ENCODE measurements at places on chromosomes 12 and 14.

DNA sequence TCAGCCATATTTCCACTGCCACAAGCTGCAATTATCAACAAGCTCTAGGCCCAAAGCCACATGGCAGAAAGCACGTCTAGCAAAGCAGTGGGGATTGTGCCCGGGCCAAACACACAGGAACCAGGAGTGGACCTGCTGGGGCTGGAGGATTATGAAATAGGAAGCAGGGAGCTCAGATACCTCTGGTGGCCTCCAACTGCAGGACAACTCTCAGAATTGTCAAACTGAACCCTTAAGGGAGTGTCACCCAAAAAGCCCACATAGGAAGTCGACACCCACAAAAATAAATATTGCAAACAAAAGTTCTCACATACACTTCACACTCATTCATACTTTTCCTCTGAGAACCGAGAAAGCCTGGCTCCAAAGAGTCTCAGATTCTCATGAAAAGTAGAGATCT is 26.1 kb downstream of the KCTD10 start:
- H3K4me1 ChIP-seq, result no peaks in the 10 kb centered on the region
- no peak for DNase-seq
- H3K27me3 ChIP-seq, result no peaks in the 10 kb centered on the region
- H3K27ac ChIP-seq, result no peak overlapping the region
- no peak overlapping the region for H3K4me3 ChIP-seq

DNA sequence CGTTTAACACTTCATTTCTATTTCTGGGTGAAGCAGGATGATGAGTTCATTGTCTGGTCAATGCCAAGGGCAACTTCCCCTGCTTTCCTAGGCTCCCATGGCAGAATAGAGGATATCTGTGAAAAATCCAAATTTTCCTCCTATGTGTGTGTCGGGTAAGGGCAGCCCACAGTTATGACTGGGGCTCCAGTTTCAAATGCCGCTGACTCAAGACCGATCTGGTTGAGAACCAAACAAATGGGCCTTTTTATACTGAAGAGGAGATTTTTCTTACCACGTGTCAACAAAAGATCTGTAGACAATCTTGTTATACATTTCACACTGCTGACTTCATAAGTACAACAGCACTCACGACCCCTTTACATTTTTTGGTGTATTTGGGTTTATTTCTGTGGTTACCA is 120.8 kb downstream of the CHST11 start:
- H3K27ac ChIP-seq, result no peak overlapping the region
- H3K36me3 ChIP-seq, result no peaks in the 10 kb centered on the region
- no peak overlapping the region for H3K4me3 ChIP-seq
- no peak for DNase-seq
- no peaks in the 10 kb centered on the region for H3K4me1 ChIP-seq

DNA sequence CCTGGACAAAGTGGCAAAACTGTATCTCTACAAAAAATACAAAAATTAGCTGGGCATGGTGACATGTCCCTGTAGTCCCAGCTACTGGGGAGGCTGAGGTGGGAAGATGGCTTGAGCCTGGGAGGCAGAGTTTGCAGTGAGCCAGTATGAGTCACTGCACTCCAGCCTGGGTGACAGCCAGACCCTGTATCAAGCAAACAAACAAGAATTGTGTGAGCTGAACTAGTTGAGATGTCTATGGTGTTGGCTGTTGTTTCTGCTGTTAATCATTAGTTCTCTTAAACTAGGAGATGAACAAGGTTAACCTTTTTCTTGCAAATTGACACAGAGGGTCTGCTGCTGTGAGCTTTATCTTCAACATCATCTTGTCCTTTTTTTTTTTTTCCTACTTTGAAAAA is 23.6 kb downstream of the RASSF3 start:
- DNase-seq, result no peak
- H3K4me3 ChIP-seq, result no peak overlapping the region
- no peaks in the 10 kb centered on the region for H3K27me3 ChIP-seq
- no peak overlapping the region for H3K27ac ChIP-seq
- H3K4me1 ChIP-seq, result no peaks in the 10 kb centered on the region

GRCh38 chr14:89493406-89493805 is 76.4 kb upstream of the FOXN3 start:
- H3K36me3 ChIP-seq, result no peaks in the 10 kb centered on the region
- H3K4me1 ChIP-seq, result peaks cover 13% of the 10 kb centered on the region
- no peaks in the 10 kb centered on the region for H3K27me3 ChIP-seq
- H3K27ac ChIP-seq, result no peak overlapping the region
- H3K4me3 ChIP-seq, result no peak overlapping the region

DNA sequence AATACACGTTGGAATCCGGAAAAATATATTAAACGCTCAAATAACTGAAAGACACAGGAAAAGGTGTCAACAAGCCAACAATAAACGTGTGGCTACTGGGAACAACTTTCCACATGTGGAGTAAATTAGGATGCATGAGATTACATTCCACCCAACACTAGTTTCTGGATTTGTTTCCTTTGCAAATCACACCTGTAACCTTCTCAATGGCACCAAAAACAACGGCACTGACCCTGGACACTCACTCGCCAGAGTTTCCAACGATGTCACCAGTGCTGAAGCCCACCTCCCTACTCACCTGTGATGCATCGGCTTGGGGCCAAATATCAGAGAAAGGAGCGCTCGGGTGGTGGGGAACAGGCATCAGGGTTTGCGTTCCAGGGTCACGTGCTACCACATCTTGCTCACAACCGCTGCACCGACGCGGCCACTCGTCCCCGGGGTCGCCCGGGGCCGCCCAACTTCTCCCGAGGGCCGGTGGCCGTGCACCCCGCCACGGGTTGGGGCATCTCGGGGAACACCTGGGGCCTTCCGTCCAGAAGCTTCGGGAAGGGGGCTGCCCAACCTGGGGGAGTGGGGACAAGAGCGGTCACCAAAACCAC is 629 bp downstream of the PRDM4 start:
- peak; percentile 43 for DNase-seq
- no peaks in the 10 kb centered on the region for H3K36me3 ChIP-seq
- peak overlapping the region; percentile 77 for H3K4me3 ChIP-seq
- H3K27me3 ChIP-seq, result no peaks in the 10 kb centered on the region
- H3K27ac ChIP-seq, result peak overlapping the region; percentile 68

GRCh38 chr14:74456684-74457564 is 30.9 kb upstream of the SYNDIG1L start:
- peaks cover 4% of the 10 kb centered on the region for H3K4me1 ChIP-seq
- no peak for DNase-seq
- H3K4me3 ChIP-seq, result no peak overlapping the region
- no peaks in the 10 kb centered on the region for H3K27me3 ChIP-seq
- H3K27ac ChIP-seq, result no peak overlapping the region

- no peaks in the 10 kb centered on the region for H3K27me3 ChIP-seq
- no peak overlapping the region for H3K4me3 ChIP-seq
- H3K27ac ChIP-seq, result peak overlapping the region; percentile 75
- no peaks in the 10 kb centered on the region for H3K36me3 ChIP-seq
Observed at GRCh38 chr14:64762044-64763034, 58.1 kb downstream of the PLEKHG3 start.

DNA sequence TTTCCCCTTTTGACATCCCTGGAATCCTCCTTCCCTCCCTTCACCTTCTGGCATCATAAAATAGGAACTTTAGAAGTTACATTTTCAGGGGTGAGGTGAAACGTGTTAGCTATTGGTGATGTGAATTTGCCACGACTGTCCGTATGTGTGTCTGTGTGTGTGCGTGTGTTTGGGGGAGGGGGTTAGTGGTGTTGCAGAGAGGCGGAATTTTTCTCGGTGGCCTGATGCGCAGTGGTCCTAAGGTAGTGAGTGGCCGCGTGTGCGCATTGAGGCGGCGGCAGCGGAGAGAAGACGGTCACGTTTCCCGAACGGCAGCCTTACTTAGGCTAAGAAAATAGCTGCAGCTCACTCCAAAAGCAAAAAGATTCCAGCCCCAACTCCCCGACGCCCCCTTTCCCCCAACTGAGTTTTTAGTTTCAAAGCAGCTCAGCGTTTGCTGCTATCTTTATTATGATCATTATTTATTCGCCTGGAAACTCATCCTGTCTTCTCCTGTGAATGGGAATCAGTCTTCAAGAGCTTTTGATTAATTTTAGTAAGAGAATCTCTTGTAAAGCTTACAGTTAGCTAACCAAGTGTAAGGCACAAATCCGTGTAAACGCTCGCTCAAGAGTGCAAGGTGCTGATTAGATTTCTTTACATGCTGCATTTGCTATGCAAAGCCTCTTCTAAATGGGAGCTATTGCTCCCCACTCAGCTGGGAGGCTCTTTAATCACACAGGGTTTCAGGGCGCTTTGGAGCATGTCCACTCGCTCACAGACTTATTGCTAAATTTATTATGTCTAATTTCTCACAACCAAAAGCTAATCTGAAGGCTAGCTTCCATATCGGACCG is 4.7 kb downstream of the FLRT2 start:
- H3K27me3 ChIP-seq, result no peaks in the 10 kb centered on the region
- H3K4me3 ChIP-seq, result peak overlapping the region; percentile 72
- DNase-seq, result peak; percentile 31
- H3K36me3 ChIP-seq, result no peaks in the 10 kb centered on the region
- peaks cover 3% of the 10 kb centered on the region for H3K4me1 ChIP-seq
- peak overlapping the region; percentile 92 for H3K27ac ChIP-seq

- H3K4me3 ChIP-seq, result peak overlapping the region; percentile 78
- no peak for DNase-seq
- H3K27ac ChIP-seq, result peak overlapping the region; percentile 92
- no peaks in the 10 kb centered on the region for H3K27me3 ChIP-seq
- peaks cover 16% of the 10 kb centered on the region for H3K4me1 ChIP-seq
- H3K36me3 ChIP-seq, result no peaks in the 10 kb centered on the region
Observed at GRCh38 chr12:104136577-104136976, 1.4 kb downstream of the NFYB start.

DNA sequence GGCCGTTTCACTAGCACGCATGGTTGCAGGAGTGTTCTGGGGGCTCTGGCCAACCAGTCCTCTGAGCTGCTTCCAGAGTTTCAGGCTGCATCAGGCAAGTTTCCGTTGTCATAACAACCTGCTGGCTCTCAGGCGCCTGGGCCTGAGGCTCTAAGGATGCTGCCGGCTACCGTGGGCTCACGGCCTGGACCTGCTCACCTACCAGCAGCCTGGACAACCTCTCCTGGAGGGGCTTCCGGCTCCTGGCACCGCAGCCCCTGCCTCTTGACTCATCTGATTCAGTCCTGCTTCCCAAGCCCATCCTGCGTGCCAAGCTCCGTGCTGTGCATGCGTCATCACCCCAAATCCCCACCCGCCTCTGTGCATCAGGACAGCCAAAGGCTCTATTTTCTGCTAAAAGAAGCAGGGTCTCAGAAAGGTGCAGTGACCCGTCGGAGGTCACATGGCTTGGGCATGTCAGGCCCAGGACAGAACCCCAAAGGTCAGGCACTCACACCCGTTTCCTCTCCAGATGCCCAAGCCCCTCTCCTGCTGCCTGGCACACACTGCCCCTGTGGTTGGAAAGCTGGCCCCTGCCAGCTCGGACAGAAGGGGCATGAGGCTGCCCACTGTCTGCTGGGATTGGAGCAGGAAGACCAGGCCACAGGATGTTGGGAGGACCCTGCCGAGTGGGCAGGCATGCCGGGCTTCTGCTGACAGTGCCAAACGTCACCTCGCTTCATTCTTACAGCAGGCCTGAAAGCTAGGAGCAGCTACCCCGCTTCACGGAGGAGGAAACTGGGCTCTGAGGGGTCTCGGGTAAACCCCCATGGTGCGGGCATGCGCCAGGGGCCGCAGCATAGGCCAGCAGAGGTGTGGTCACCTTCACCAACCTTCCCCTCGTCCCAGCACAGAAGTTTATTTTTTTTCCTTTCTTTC is 5.7 kb downstream of the BEGAIN start:
- no peaks in the 10 kb centered on the region for H3K27me3 ChIP-seq
- H3K36me3 ChIP-seq, result no peaks in the 10 kb centered on the region
- H3K4me1 ChIP-seq, result no peaks in the 10 kb centered on the region
- no peak for DNase-seq

GRCh38 chr12:66237505-66238175 is 48.6 kb downstream of the IRAK3 start:
- no peak overlapping the region for H3K27ac ChIP-seq
- no peaks in the 10 kb centered on the region for H3K27me3 ChIP-seq
- no peak for DNase-seq
- H3K4me3 ChIP-seq, result no peak overlapping the region

GRCh38 chr12:75986001-75986746 is 45.4 kb downstream of the PHLDA1 start:
- no peak overlapping the region for H3K27ac ChIP-seq
- no peak for DNase-seq
- no peaks in the 10 kb centered on the region for H3K4me1 ChIP-seq
- no peaks in the 10 kb centered on the region for H3K36me3 ChIP-seq
- H3K4me3 ChIP-seq, result no peak overlapping the region

DNA sequence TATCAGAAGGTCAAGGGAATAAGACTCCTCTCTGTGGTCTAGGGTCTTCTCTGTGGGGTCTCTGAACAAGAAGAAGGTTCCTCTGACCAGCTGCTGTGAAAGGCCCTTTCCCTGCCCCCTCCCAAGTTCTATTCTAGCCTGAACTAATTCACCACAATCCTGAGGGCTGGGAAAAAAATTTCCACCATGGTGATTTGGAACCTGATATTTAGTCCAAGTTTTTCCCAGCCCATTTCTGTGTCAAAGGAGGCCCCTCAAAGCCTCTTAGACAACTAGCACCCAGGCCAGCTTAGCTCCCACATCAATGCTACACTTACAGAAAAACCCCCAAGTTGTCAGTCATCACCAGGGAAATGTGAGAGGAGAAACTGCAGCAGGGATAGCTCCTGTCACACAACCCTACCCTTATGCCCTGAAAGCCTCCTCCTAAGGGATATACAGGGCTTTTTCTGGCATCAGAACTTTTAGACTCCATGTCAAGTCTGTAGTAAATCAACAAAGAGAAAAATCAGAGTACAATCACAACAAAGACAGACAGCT is 4.5 kb downstream of the FMNL3 start:
- H3K4me1 ChIP-seq, result peaks cover 32% of the 10 kb centered on the region
- no peaks in the 10 kb centered on the region for H3K36me3 ChIP-seq
- no peak for DNase-seq
- H3K4me3 ChIP-seq, result no peak overlapping the region

DNA sequence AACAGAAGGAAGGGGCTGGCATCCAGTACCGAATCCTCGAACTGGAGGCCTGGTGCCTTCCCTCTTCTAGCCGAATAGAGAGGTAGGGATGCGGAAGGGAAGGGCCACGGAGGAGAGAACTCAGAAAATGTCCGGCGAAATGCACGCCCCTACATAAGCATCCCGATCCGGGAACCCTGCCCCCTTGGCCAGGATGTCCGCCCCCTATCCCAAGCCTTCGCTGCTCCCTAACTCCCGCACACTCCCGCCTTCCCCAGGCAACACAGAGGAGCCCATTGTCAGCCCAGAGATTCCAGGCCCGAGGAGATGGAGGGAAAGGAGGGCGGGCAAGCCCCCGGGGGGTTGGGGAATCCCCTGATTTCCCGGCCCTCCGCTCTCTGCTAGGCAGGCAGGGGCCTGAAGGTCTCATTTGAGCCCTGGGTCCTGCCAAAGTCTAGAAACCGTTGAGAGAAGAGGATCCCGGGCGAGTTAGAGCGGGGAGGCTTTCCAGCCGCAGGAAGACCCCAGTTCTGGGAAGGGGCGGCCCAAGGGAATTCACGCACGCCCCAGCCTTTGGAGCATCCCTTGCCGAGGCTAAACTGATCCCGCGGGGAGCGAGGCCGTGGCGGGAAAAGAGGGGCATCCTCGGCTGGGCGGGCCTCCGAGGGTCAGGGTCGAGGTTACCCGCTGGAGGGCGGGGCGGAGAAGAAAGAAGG is 569 bp upstream of the ARHGEF40 start:
- H3K4me1 ChIP-seq, result peaks cover 26% of the 10 kb centered on the region
- DNase-seq, result peak; percentile 65
- H3K27me3 ChIP-seq, result no peaks in the 10 kb centered on the region
- peak overlapping the region; percentile 68 for H3K4me3 ChIP-seq
- H3K27ac ChIP-seq, result peak overlapping the region; percentile 89
- H3K36me3 ChIP-seq, result no peaks in the 10 kb centered on the region

- no peaks in the 10 kb centered on the region for H3K27me3 ChIP-seq
- no peak overlapping the region for H3K27ac ChIP-seq
- no peaks in the 10 kb centered on the region for H3K4me1 ChIP-seq
- H3K36me3 ChIP-seq, result no peaks in the 10 kb centered on the region
- no peak overlapping the region for H3K4me3 ChIP-seq
- no peak for DNase-seq
Observed at GRCh38 chr14:33062476-33062875, 123.8 kb downstream of the NPAS3 start.
